Right lobe of liver (tissue), 6 donors: ENCODE measurements at places on chromosomes 2 and 18. TPM values are rescaled to one million over a fixed set of nuclear protein-coding genes. Genes with fewer than 3 reads are reported as not detected.
A peak's percentile ranks its signal among the peaks of the same experiment; 100 is the strongest.

KATNAL2 gene
- 2.4 TPM for total RNA-seq

CCDC148 gene
- 0.12 TPM for total RNA-seq

PRKAG3 gene
- total RNA-seq = not detected

DPYSL5 gene
- total RNA-seq = not detected

PIK3C3 gene
- 15.2 TPM for total RNA-seq

ESPNL gene
- 0.11 TPM for total RNA-seq

LANCL1 gene
- total RNA-seq = 17.0 TPM

GRCh38 chr2:217360781-217361482 lies 501.1 kb upstream of the TNP1 start:
- H3K27me3 ChIP-seq = no peaks in the 10 kb centered on the region
- no peak overlapping the region for H3K4me3 ChIP-seq
- no peak for DNase-seq
- H3K27ac ChIP-seq = no peak overlapping the region
- no peaks in the 10 kb centered on the region for H3K4me1 ChIP-seq

- DNase-seq = no peak
- no peaks in the 10 kb centered on the region for H3K36me3 ChIP-seq
- H3K27ac ChIP-seq = no peak overlapping the region
- no peaks in the 10 kb centered on the region for H3K27me3 ChIP-seq
- H3K4me1 ChIP-seq = no peaks in the 10 kb centered on the region
These were observed 301.6 kb downstream of the STK39 start for GRCh38 chr2:167945660-167946368.

DNA sequence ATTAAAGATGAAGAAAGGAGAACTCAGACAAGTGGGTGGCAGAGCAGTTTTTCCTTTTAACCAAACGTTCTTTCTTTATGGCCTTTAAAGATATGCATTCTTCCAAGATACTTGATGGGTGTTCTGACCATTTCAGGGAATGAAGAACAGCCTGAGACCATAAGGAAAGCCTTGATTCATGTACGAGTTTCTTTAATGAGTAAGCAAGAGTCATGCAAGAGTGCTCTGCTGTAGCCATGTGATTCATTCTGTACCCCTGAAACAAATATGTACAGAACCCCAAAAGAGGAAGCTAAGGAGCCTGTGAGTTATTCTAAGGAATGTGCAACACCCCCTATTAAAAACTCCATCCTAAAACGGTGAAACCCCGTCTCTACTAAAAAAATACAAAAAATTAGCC lies 372.8 kb downstream of the MTX2 start:
- no peak overlapping the region for H3K27ac ChIP-seq
- H3K4me1 ChIP-seq = no peaks in the 10 kb centered on the region
- peaks cover 3% of the 10 kb centered on the region for H3K27me3 ChIP-seq
- H3K36me3 ChIP-seq = no peaks in the 10 kb centered on the region

DNA sequence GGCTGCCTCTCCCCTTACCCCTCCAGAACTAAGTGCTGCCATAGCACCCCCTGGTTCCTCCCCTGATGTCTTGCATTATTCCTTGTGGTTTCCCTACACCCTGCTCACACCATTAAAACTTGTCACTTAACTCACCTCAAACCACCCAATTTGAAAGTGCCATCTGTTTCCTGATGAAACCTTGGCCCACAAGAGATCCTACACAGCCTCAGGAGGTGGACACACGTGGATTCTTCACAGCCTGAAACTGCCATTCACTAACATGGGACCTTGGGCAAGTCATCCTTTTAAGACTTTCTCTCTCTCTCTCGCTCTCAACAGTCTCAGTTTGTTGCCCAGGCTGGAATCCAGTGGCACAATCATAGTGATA lies 27.5 kb upstream of the FAM124B start:
- H3K36me3 ChIP-seq = no peaks in the 10 kb centered on the region
- no peak for DNase-seq
- H3K27me3 ChIP-seq = no peaks in the 10 kb centered on the region
- no peak overlapping the region for H3K27ac ChIP-seq
- no peaks in the 10 kb centered on the region for H3K4me1 ChIP-seq

DNA sequence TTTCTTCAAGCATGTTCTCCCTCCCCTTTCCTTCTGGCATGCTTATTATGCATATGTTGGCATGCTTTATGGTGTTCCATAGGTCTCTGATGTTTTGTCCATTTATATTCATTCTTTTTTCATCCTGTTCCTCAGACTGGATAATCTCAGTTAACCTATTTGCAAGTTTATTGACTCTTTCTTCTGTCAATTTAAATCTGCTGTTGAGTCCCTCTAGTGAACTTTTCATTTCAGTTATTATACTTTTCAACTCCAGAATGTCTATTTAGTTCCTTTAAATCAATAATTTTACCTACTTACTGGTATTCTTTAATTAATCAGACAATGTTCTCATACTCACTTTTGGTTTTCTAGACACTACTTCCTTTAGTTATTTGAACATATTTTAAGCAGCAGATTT lies 101.2 kb downstream of the GALNT14 start:
- H3K27ac ChIP-seq = no peak overlapping the region
- H3K27me3 ChIP-seq = no peaks in the 10 kb centered on the region
- DNase-seq = no peak
- H3K4me3 ChIP-seq = no peak overlapping the region

- no peaks in the 10 kb centered on the region for H3K27me3 ChIP-seq
- H3K4me3 ChIP-seq = no peak overlapping the region
- no peaks in the 10 kb centered on the region for H3K4me1 ChIP-seq
- H3K36me3 ChIP-seq = no peaks in the 10 kb centered on the region
- DNase-seq = no peak
These were observed 54.0 kb upstream of the GPR75 start for GRCh38 chr2:53913721-53914120.

GRCh38 chr18:73881396-73881917 lies 266.2 kb downstream of the FBXO15 start:
- no peak for DNase-seq
- H3K4me1 ChIP-seq = no peaks in the 10 kb centered on the region
- no peaks in the 10 kb centered on the region for H3K27me3 ChIP-seq
- no peak overlapping the region for H3K4me3 ChIP-seq
- no peak overlapping the region for H3K27ac ChIP-seq
- no peaks in the 10 kb centered on the region for H3K36me3 ChIP-seq

- no peak within 1 kb of the TSS for H3K4me3 ChIP-seq
- H3K4me1 ChIP-seq = peaks cover 8% of the 10 kb centered on the region
- no peak within 1 kb of the TSS for H3K27ac ChIP-seq
- no peak for DNase-seq
These were observed at the start of gene HOXD9 for GRCh38 chr2:176122683-176123410. Gene HOXD9, plus strand, starts transcription at chr2:176122719. Its CDS starts 50 bp downstream, at chr2:176122769.

DNA sequence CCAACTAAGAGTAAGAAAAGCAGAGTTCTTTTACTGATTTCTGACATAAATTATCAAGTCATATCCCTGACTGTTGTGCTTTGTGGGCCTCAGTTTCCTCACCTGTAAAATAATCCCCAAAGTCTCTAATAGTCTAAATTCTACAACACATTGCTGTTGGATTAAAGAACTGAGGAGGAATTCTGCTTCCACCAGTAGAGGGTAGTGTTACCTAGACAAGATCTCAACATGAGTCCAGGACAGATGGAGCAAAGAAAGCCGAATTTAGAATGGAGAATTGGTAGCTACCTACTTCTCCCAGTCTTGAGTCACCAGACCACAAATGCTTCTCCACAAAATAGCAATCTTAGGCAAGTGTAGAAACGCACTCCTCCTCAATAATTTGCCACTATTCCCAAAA lies 462.5 kb upstream of the FSHR start:
- no peak for DNase-seq
- H3K36me3 ChIP-seq = no peaks in the 10 kb centered on the region
- no peak overlapping the region for H3K4me3 ChIP-seq
- H3K4me1 ChIP-seq = no peaks in the 10 kb centered on the region
- no peak overlapping the region for H3K27ac ChIP-seq
- no peaks in the 10 kb centered on the region for H3K27me3 ChIP-seq

DNA sequence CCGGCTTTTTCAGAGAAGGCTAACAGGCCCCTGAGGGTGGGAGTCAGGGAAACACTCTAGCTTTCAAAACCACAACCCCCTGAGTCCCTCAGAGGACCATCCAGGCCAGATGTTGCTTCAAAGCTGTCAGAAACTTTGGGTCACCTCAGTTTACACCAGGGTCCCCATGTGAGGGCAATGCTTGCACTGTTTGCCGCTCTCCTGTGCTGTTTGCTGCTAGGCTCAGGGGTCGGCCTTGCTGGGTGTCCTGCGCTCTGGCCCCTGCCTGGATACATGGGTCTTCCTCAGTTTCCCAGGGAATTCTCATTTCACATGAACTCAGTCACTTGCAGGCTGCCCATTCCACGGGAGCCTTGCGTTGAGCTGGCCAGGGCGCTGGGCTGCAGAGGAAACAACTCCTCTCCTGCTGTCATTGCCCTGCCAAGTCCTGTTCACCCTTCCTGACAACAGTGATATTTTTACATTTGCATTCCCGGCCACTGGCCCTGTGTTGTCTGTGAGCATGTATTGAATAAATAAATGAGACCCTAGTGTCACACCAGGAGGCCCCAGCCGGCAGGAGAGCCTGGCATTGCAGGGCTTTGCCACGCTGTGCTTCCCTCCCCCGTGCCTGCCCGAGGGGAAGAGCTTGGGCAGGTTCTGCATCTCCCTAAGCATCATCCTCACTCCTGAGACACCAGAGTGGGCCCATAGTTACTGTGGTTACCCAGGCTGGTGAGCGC lies 73.2 kb upstream of the RAB6C start:
- no peak for DNase-seq
- H3K36me3 ChIP-seq = no peaks in the 10 kb centered on the region
- no peaks in the 10 kb centered on the region for H3K27me3 ChIP-seq
- H3K27ac ChIP-seq = no peak overlapping the region

GRCh38 chr18:48781163-48781987 lies 169.4 kb downstream of the SMAD7 start:
- peak; percentile 97 for DNase-seq
- no peak overlapping the region for H3K4me3 ChIP-seq
- H3K36me3 ChIP-seq = no peaks in the 10 kb centered on the region
- H3K4me1 ChIP-seq = peaks cover 71% of the 10 kb centered on the region
- H3K27ac ChIP-seq = peak overlapping the region; percentile 90

DNA sequence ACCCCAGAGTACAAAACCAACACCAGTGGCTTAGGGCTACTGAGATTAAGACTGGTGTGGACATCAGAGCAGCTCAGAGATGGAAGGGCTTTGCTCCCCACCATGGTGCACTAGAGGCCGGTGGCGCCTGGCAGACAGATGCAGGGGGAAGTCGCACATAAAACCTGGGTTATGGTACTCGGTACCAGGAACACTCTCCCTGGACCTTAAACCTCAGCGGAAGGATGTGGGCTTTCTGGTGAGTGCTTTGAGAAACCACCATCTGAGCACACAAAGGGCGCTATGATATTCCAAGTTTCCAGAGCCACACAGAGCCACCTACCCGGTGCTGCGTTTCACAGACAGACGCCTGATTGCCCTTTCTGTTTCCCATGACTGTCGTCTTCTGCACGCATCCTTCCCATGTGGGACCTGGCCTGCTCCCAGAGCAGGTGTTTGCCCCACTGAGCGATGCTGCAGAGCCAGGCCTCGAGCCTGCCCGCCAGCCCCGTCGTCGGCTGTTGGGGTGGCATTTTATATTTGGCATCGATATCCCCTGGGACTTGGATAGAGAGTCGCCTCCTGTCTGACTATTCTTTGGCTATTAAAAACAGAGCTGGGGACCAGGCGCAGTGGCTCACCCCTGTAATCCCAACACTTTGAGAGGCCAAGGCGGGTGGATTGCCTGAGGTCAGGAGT lies 89.5 kb upstream of the ODC1 start:
- H3K36me3 ChIP-seq = no peaks in the 10 kb centered on the region
- no peaks in the 10 kb centered on the region for H3K4me1 ChIP-seq
- peak; percentile 8 for DNase-seq
- H3K27me3 ChIP-seq = no peaks in the 10 kb centered on the region

DNA sequence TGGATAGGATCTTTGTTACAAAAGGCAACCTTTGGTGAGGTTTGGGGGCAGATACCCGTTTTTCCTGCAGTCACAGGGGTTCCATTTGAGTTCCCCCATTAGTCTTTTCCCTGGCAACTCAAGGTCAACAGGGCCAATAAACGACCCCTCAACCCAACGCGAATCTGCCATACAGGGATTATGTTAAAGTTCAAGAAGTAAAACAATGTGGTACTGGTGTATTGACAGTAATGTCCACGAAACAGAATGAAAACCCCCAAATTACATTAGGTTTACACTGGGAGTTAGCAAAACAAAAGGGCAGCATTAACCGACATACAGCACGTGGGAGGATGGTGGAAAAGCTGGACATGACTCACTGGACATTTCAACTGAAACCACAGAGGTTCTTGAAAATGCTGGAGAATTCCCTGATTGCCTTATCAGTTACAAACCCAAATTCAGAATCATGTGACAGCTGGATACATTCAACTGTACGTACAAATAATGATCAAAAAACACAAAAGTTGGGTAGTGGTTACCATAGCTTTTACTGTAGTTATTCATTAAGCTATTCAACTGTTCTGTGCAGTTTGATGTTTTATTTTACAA lies 4.9 kb upstream of the IMP4 start:
- no peaks in the 10 kb centered on the region for H3K4me1 ChIP-seq
- no peak overlapping the region for H3K4me3 ChIP-seq
- H3K27ac ChIP-seq = no peak overlapping the region
- DNase-seq = no peak
- H3K27me3 ChIP-seq = no peaks in the 10 kb centered on the region
- H3K36me3 ChIP-seq = peaks cover 12% of the 10 kb centered on the region

DNA sequence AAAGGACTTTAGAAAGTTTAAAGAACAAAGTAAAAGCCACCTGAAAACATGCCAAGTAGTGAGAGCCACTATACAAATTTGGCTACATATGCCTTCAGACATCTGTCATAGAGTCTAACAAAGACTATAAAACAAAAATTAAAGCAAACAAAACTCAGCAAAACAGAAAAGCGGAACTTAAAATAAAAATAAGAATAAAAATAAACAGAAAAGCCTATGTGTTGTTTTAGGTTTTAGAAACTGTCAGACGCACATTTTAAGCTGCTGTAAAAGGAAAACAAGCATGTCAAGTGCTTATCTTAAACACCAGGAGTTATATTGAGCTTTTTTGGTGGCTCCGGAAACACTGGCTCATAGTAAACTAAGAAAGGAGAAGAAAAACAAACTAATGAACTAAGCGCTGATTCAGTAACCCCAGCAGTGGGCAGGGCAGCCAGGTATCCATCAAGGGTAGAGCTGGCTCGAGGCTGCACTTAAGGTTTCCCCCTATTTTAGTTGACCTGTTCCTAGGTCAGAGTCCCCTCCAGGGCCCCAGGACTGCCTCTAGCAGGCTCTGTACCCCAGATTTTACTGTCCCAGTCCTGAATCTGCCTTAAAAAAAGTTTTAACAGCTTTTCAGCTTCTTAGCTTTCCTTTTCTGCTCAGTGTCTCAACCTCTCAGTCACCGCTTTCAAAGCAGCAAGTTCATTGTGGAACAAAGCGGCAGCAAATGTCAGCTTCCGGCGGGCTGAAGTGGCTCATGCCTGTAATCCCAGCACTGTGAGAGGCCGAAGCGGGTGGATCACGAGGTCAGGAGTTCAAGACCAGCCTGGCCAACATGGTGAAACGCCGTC lies 15.4 kb upstream of the RMC1 start:
- no peaks in the 10 kb centered on the region for H3K27me3 ChIP-seq
- peak overlapping the region; percentile 39 for H3K27ac ChIP-seq
- H3K36me3 ChIP-seq = no peaks in the 10 kb centered on the region
- H3K4me1 ChIP-seq = no peaks in the 10 kb centered on the region
- DNase-seq = peak; percentile 36
